DMS79 (cell line): ENCODE measurements at places on chromosomes 5 and 9.

DNA sequence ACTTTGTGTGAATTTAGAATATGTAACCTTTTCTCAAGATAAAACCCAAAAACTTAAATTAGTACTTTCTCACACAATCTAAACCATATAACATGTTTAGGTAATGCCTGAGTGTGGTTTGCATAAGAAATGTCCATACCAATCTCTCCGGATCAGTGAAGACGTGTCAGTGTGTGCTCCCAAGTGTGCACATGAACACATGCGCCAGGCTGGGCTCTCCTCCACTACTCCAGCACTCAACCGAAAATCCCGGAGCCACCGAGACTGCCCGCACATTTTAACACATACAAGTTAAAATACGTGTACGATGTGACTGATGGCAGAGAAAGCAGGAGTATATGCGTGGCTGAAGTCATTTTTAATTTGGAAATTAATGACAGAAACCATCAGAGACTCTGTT, 658.4 kb downstream of the EFNA5 start:
- no peak for DNase-seq

GRCh38 chr9:61673664-61674381, 484.0 kb downstream of the SPATA31A7 start:
- DNase-seq = no peak

- DNase-seq = no peak
These were observed 25.2 kb downstream of the TGFBR1 start for GRCh38 chr9:99130069-99130468.

DNA sequence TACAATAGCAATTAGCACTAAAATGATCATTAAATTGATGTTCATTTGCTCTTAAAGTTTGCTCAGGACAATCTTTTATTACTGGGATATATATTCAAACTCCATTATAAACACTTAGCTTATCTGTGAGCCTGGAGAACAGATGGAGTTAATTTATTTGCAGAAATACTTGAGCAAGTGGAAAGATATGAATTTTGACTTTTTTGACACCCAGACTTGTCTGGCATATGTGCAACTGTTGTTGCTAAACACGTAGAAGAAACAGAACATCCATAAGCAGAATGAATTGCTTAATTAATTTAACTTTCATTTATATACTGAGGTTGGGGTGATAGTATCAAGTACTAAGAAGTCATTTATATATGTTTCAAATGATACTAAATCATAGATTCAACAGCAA, 820.7 kb upstream of the TYRP1 start:
- no peak for DNase-seq

GRCh38 chr5:6634306-6634705, 1.1 kb downstream of the SRD5A1 start:
- DNase-seq = no peak

DNA sequence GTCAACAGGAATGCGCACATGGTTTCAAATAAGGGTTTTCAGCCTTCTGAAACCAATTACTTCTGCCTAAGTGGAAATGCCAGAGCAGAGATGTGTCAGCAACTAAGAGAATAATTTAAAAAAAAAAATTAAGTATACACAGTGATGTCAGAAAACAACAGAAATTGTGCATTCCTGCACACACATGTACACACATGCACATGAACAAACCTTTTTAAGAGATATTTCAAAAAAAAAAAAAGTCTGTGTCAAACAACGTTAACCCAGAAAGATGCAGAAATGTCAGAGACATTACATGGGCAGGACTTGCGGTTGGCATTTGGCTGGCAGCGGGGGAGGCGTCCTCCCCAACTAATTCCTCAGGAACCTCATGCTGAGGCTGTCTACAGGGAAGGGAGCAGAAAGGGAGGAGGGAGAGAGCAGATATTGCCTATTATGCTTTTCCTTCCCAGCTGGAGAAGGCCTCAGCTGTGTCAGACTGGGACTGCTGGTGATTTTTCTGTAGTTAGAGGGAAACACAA, 536.9 kb upstream of the WWC1 start:
- DNase-seq = no peak

DNA sequence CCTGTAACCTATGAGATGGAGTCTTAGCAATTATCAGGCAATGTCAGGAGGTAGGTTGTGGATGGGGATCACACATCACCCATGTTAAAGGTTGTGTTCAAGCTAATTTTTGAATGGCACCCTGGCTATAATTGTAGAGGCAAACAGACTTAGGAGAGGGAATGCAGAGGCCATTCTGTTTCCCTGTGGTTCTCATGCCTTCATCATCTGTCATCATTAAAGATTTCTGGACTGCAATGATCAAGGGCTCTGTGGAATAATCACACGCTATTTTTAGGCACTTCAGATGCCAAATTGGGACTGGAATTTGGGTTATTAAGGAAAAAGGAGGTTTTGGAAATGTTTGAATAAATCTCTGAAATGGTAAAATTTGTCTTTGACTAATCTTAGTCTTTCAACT, 1065.4 kb downstream of the TAF11L14 start:
- no peak for DNase-seq

DNA sequence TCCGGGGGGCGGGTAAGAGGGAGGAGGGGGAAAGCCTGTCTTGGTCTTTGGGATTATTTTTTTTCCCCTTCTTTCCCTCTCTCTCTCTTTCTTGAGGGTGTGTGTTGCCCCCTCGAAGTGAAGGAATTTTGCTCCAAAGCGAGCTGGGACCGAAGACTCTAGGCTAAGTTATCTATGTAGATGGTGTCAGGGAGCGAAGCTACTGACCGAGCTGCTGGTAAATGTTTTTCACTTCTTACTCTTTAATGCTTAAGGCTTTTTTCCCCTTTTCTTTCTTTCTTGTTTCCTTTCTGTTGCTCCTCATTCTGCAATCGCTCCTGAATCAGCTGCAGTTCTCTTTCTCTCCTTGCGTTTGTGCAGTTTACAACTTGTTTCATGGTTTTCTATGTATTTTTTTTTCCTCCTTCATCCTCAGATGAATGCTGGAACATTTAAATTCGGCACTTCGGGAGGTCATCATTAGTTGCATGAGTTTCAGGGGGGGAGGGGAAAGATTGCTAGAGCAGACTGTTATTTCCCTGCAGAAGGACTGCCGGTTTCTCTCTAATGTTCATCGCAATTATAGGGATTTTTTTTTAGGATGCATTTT, 1312.0 kb upstream of the WWC1 start:
- no peak for DNase-seq

- no peak for DNase-seq
These were observed 39.5 kb downstream of the NCS1 start for GRCh38 chr9:130211548-130212226.

DNA sequence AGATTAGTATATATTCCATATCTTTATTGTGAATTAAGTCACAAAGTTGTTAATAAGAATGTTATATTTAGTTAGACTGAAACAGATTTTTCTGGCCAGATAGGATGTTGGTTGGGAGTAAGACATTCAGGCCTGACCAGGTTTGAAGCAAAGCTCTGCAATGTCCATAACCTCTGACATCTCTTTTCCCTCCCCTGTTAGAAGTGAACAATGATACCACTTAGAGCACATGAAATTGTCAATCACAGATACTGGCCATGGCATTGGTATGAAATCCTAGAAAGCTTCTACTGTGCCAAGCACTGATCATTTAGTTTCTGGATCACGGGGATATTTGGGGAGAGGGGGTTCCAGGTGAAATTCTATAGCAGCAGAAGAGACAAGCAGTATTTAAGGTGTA, 1455.1 kb upstream of the CDH9 start:
- DNase-seq = no peak

- DNase-seq = no peak
These were observed 77.6 kb downstream of the PCDH1 start for GRCh38 chr5:141800617-141801016.

- no peak for DNase-seq
These were observed 13.9 kb downstream of the STC2 start for GRCh38 chr5:173314166-173314952.

DNA sequence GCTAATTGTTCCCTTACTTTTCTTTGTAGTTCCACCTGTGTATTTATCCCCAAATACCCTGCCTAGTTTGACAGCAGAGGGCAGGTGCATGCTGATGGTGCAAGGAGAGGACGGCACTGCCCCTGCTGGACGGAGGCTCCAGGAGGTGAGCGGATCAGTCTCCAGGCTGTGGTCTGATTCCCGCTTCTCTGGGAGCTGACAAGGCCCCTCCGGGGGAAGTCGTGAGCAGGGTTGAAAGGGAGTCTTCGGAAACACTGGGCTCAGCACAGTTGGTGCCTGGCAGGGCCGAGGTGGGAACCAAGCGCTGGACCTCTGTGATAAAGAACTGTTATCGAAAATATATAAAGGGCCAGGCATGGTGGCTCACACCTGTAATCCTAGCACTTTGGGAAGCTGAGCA, 52.9 kb downstream of the RASGEF1C start:
- DNase-seq = no peak

- no peak for DNase-seq
These were observed 11.0 kb downstream of the SLC44A1 start for GRCh38 chr9:105255421-105255820.

DNA sequence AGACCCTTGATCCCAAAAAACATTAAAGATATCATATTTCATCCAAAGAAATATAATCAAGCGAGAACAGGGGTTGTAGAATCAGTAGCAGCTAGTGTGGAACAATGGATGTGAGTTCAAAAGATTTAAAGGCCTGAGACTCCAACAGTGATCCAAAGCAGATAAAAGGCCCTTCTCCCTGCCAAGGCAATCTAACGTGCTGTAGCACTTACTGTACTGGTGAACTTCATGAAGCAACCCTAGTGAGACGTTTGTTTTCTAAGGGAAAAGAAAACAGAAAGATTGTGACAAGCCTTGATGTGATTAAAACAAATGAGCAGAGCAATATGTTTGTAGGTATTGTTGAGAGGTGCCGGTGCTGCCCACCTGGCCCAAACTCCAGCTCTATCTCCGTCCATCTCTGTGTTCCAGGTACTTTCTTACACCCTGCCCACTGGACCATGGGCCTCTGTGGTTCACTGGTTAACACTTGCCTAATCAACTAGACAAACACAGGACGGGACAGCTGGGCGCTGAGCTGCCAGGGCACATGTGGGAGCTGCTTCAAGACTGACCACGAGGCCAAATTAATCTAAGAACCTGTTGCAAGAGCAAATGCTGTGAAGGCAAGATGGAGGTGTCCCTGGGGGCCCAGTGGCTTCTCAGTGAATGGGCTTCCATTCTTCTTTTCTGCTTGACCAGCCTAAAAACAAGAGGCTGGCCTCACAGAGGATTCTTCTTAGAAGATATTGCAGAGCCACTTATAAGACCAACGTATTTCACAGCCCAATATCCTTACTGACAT, 265.5 kb downstream of the CWC27 start:
- no peak for DNase-seq

DNA sequence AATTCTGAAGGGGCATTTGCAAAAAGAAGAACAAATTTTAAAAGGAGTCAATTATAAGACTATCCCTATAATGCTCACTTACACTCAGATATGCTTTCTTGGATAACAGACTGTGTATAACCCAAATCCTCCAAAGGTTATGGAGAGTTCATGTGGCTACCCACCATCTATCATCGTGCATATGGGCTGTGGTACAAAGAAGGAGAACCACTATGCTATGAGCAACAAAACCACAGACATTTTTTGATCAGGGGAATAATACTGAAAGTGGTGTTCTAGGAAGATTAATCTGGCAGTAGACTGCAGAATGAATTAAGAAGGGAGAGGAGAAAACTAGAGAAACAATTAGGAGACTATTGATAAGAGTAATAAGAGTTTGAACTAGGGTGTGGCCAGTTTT, 16.8 kb downstream of the NR3C1 start:
- no peak for DNase-seq

- DNase-seq = no peak
These were observed at the start of gene CMYA5 for GRCh38 chr5:79689541-79690466. Gene CMYA5 (plus strand): TSS chr5:79689836. CDS start chr5:79689908, 72 bp downstream.

- no peak for DNase-seq
These were observed 35.5 kb downstream of the TTC1 start for GRCh38 chr5:160044391-160044804.

DNA sequence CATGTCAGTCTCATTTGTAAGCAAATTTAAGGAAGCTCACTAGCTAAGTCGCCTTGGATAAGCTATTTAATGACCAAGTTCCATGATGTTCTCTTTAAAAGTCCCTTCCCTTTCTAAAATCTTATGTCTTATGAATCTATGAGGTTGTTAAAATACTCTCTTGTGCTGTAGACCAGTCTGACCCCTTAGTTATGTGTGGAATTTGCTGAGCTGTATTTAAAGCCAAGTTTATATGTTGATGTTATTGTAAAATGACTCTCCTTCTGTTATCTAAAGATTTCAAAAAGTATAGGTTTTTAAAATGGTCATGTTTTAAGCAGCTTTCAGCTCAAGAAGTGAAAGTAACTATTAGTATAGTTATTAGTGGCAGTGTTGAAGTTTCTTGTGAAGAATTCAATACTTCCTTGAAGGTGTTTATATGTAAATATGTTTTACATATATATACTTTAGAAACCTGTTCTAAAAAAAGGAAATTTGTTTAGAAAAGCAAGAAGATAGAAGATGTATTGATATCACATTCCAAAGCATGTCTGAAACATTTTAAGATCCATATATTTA, 92.2 kb downstream of the CDC42SE2 start:
- DNase-seq = no peak

DNA sequence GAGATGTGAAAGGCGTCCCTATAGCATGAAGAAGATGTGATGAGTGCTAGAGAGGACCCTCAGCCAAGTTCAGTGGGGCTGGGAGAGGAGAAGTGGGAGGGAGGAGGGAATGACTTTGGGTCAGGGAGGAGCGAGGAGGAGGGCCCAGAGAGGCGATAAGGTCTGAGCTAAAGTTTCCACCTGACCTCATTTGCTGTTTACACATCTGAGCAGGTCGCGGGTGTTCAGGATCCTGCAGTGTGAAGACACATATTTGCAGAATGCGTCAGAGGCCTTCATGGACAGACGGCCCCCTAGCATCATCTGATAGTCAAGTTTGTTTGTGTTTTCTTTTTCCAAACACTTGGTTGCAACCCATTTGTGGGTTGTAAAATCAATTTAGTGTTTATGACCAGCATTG, 18.9 kb upstream of the IGFBPL1 start:
- DNase-seq = no peak

DNA sequence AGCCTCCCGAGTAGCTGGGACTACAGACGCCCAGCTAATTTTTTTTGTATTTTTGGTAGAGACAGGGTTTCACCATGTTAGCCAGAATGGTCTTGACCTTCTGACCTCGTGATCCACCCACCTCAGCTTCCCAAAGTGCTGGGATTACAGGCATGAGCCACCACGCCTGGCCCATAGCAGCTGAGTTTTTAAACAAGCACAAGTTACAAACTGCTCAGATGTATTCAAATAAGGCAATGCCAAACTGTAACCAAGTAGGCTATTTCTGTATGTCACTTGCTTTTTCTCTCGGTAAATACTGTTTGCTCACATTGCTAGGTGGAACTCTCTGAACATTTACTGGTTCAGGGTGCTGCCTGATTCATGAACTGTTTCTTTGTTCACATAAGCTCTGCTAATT, 799.3 kb upstream of the NUDT12 start:
- no peak for DNase-seq

GRCh38 chr5:39400713-39401578, 23.8 kb downstream of the DAB2 start:
- no peak for DNase-seq
